ENCODE measurements at places on chromosomes 3 and 15.

GRCh38 chr3:47324278-47324865 is 41.6 kb downstream of the KLHL18 start:
- no peak for DNase-seq

GRCh38 chr3:194907811-194908210 is 222.1 kb downstream of the FAM43A start:
- DNase-seq, result no peak

- DNase-seq, result no peak
Measured at GRCh38 chr15:62400778-62401177, 235.7 kb upstream of the C2CD4B start.

- DNase-seq, result no peak
Measured at GRCh38 chr3:112384769-112385168, 51.8 kb downstream of the CD200 start.

DNA sequence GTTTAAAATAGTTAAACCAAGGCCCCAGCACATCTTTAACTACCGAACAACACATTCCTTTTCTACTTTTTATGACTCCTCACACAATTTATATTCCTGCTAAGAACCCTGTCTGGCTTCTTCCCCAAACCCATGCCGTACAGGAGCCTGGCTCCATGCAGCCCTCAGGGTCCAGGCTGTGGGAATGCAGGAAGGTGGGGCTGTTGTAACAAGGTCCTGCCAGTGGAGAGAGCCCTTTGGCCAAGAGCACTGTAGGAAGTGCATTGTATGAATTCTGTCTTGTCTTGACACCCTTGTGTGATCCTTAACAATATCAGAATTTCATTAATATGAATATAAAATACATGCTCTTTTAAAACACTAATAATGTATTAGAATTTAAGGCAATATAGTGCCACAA is 563.8 kb downstream of the TBL1XR1 start:
- DNase-seq, result no peak

GRCh38 chr15:64046421-64047153 is at the start of gene DAPK2:
TSS of gene DAPK2 (minus strand) at chr15:64046485. CDS start at chr15:64040261, 6,224 bp downstream.
- peak; percentile 69 for DNase-seq

- no peak for DNase-seq
Measured at GRCh38 chr3:32596909-32597369, 26.3 kb upstream of the DYNC1LI1 start.

DNA sequence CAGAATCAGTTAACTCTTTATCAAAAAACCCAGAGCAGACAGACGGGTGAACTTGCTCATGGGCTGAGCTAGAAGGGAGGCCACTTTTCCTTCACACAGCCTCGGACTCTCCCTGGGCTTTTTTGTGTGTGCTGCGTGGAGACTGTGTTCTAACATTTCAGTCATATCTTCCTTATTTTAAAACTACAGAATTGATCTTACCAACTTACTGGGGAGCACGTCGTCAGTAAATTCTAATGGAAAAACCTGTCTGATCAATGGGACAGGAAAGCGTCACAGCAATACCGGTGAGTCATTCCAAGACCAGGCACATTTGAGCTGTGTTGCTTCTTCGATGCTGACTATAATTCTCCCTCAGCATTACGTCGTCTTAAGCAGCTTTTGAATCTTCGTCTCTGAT is 145.1 kb downstream of the LPP start:
- no peak for DNase-seq

GRCh38 chr3:65144791-65145351 is 457.1 kb upstream of the ADAMTS9 start:
- no peak for DNase-seq

GRCh38 chr15:74616366-74616939 is 817 bp downstream of the CLK3 start:
- DNase-seq, result peak; percentile 46

DNA sequence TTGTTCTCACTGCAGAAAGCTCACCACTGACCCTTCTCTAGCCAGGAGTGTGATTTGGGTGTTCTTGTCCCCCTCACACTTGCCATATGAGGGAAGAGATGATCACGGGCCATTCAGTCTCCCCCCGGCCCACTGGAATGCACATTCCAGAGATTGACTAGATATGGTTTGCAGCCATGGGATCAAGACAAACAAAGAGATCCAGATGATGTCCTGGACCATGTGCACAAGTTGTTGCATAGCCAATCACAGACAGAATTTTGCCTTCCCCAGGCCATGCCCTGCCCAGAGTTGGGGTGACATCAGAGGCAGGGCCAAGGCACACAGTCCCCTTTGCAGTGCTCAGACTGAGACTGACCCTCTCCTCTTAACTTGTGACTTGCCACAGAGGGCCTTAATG is 14.8 kb downstream of the MUC13 start:
- no peak for DNase-seq

DNA sequence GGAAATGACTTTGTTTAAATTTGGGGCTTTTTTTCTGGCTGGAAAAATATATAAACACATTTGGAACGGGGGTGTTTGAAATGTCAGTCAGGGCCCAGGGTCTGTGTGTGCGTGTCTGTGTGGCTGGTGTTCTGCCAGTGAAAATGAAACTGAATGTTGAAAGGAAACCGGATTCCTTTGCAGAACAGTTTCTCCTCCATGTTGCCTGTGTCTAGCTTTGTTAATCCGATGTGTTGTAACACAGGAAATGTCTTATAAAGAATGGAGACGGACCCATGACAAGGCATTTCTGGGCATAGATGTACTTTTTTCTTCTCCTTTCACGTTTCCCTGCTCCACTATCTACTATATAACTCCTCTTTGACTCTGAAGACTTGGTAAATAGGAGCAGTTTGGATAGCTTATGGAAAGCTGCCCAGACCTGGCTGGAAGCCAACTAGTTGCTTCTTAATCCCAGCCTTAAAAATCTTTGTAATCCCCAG is 2.8 kb downstream of the SQOR start:
- peak; percentile 40 for DNase-seq

DNA sequence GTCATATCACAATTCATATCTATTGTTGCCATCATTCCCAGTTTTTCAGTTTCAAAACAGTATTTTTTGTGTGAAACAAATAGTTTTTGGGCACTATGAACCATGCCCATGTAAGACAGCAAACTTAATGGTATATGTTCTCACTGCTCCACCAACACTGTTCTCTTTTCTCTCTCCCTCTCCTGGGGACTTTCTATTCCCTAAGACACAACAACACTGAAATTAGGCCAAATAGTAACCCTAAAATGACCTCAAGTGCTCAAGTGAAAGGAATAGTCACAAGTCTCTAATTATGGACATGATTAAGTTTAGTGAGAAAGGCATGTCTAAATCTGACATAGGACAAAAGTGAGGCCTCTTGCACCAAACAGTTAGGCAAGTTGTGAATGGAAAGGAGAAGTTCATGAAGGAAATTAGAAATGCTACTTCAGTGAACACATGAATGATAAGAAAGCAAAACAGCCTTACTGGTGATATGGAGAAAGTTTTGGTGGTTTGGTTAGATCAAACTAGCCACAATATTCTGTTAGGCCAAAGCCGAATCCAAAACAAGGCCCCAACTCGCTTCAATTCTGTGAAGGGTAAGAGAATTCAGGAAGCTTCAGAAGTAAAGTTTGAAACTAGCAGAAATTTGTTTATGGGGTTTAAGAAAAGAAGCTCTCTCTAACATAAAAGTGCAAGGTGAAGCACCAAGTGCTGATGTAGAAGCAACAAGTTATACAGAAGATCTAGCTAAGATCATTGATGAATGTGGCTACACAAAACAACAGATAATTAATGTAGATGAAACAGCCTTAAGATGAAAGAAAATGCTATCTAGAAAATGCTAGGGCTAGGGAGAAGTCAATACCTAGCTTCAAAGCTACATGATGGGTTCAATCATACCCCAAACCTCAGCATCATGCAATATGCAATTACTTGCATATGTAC is 104.2 kb downstream of the CBLB start:
- no peak for DNase-seq

DNA sequence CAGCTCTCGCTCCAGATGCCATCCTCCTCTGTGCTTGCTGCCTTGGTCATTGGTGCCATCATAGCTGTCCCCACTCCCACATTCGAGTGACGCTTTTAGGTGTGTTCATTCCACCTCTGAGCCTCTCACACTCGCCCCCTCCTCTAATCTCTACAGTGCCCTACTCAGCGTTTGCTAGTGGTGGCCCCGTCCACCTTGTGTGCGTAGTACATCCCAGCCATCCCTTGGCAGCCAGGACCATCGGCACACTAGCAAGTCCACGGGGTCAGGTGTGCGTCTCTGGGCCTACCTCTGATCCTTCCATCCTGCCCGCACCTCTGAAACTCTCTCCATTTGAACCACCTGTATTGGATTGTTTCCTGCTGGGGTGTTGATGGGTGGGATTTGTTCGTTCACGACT is 54.2 kb upstream of the RGMA start:
- DNase-seq, result no peak

GRCh38 chr3:139309880-139310279 is 33.9 kb upstream of the MRPS22 start:
- no peak for DNase-seq

- DNase-seq, result no peak
Measured at GRCh38 chr15:49688135-49688790, 67.4 kb downstream of the DTWD1 start.

DNA sequence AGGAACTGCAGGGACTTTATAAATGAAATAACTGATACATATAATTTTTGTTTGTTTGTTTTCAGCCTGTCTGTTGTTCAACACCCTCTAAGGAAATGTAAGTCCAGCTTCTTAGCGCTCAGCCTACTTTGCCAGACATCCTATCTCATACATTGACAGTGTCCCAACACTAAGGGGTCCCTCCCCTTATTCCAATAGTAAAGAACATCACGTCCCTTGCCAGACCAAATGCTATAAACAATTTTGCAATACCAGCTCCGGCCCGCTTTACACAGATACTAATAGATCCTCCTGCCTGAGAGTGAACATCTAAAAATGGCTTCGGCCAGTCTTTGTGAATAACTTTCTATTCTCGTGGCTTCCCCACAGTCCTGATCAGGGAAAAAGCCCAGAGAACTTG is 4.5 kb upstream of the TAFA4 start:
- DNase-seq, result no peak

DNA sequence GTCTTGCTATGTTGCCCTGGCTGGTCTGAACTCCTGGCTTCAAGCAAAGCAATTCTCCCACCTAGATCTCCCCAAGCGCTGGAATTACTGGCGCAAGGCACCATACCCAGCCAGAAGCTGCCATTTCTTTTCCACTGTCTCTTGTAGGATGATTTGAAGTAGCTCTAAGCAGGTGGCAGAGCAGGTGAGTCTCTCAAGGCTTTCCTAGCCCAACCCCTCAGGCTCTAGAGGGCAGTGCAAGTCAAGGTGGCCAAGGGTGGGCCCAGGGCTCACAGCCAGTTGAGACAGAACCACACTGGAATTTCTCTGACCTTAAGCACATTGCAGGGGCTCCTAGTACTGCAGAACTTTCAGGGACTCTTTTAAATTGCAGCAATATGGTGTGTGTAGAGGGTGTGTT is 15.6 kb upstream of the DAG1 start:
- DNase-seq, result no peak

GRCh38 chr15:38708672-38709180 is 144.1 kb upstream of the RASGRP1 start:
- DNase-seq, result no peak

DNA sequence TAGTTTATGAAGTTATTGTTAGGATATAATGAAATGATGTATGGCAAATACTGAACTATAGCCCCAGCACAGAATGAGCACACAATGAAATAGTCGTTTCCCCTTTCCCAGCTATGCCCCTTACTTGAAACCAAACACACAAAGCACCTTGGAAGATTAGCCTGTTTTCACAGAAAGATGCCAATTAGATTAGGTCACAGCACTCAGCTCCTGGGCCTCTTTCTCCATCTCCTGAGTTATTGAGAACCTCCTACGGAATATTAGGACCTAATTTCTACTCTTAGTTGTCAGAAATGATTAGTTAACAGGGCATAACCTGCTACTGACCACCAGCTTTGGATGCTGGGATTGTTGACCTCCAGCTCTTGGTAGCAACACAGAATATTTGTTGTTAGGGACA is 269.4 kb upstream of the ROPN1 start:
- DNase-seq, result no peak

DNA sequence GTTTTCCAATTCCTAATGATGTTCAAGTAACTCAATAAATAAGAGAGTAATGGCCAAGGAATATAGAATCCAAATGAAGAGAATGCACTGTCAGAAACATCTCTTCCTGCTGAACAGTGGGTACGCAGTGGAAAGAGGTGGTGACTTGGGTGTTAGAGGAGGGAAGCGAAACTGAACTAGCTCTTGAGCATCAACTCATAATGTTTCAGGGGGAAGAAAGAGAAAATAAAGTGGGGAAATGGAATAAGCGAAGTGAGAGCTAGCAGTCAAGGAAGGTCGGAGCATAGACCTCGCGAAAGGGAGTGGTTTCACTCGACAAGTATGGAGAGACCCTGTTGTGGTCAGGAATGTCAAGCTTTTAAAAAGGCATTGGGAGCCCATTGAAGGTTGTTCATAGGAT is 309.5 kb downstream of the GAP43 start:
- no peak for DNase-seq

GRCh38 chr15:92624401-92624991 is 31.1 kb downstream of the FAM174B start:
- DNase-seq, result peak; percentile 18

- DNase-seq, result peak; percentile 11
Measured at GRCh38 chr3:45932112-45932511, 11.2 kb upstream of the CXCR6 start.

- no peak for DNase-seq
Measured at GRCh38 chr15:99006146-99006545, 1.4 kb downstream of the PGPEP1L start.

GRCh38 chr3:46460051-46460450 is 4.7 kb downstream of the LTF start:
- DNase-seq, result no peak

DNA sequence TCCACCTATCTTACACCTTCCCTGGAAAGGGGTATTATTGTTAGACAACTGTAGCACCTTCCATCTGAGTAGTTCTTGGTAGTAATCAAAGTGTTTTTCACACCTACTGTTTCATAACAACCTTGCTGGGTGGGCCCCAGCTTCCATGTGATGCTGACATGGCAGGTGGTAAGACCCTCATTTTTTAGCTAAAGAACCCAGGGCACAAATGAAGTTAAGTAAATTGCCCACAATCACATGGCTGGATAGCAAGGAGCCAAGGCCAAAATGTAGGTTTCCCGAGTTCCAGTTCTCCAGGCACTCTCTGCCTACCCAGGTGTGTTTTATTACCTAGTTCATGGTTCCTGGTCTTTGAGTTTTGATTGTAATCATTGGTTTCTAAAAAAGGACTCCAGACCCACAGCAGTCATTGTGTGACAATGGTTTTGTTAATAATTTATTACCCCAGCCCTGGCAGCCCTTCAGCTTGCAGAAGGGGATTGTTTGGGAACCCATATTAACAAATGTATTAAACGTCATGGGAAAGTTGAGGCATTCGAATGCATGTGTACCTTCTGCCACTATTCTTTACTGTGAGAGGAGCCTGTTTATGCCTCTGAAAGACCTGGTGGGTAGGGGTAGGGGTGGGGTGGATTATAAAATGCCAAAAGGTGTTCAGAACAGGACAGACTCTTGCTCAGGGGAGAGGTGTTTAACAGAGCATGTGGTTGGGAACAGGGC is 222.2 kb upstream of the BHLHE40 start:
- DNase-seq, result no peak

GRCh38 chr3:64687781-64688604 is at the start of gene ADAMTS9:
TSS of gene ADAMTS9 (minus strand) at chr3:64688000. CDS start at chr3:64687657, 343 bp downstream.
- DNase-seq, result no peak

- DNase-seq, result no peak
Measured at GRCh38 chr15:71455107-71455506, 339.8 kb downstream of the THSD4 start.

- DNase-seq, result no peak
Measured at GRCh38 chr3:195198426-195199346, 72.3 kb downstream of the XXYLT1 start.

- DNase-seq, result no peak
Measured at GRCh38 chr3:149971403-149972075, 844 bp upstream of the PFN2 start.

Measured in activated CD4-positive, CD25-positive, alpha-beta regulatory T cell treated with anti-CD3 and anti-CD28 coated beads, Interleukin-2, amount 50 U/mL, for 72 hours (primary cell).